ENCODE measurements at places on chromosomes 3 and 15.

GRCh38 chr3:484341-484740, 287.8 kb downstream of the CHL1 start:
- DNase-seq = no peak

GRCh38 chr3:72606005-72606800, 242.0 kb downstream of the SHQ1 start:
- DNase-seq = no peak

GRCh38 chr3:192889679-192890078, 28.0 kb downstream of the MB21D2 start:
- no peak for DNase-seq

DNA sequence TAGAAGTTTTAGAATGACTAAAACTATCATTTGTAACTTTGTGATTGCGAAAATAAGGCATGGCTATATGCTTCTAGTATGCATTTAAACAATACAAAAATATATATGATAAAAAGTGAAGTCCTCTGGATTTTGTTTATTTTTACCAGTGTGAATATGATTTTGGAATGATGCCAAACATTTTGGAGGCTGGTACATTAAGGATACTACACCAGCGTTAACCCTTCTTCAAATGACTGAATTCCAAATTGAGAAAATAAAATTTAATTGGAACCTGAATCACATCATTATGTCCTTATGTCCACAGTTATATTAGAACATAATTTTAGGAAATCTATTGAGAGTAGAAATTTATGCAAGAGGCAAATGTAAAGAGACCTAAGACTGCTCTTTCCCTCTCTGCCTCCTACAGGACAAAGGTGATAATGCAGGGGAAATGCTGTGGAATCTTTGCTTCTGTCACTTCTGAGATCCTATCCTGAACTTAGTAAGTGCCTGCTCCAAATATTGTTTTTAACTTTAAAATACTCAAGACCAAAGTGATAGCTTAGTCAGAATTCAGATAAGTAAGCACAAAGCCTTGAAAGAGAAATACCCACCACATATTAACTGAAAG, 121.1 kb upstream of the NANOGP8 start:
- no peak for DNase-seq

- DNase-seq = no peak
Measured at GRCh38 chr3:151362751-151363174, 21.8 kb downstream of the P2RY12 start.

GRCh38 chr3:108122276-108122675, 31.4 kb upstream of the CD47 start:
- no peak for DNase-seq

DNA sequence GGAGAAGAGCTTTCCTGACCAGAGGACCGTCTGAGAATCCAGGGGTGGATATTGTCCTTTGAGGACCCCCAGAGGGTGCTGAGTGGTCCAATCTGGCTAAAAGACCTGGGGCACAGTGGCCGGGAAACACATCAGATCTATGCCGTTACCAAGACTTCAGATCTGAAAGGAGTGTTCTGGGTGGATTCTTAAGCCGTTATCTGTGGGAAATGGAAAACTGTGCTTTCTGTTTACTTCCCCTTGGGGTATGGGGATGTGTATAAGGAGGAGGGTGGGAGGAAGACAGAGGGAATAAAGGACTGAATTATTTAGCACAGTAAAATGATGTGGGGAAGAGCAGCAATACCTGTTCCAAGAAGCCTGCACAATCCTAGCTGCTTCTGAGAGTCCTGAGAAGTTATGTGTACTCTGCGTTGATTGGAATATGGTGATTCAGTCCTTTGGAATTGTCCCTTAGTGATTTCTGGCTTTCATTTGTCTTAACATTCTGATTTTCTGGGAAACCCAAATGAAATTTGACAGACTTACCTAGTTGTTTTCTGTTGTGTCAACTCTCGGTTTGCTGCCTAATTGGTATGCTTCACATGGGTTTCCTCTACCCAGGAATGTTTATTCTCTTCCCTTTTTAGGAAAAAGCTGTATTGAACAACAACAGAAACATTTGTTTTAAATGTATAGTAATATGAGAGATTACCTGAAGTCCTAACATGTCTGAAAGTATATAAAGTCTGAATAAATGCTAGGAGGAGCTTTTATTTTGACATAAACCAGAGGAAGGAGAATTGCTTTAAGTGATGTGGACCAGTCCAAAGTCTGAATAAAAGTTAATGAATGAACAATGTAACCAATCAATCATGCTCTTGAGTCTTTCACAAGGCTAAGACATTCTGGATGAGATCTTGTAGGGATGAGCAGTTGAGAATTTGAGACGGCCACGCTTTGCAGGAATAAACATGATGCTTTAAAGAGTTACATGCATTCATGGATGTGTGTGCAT, 427.1 kb upstream of the C2CD4B start:
- no peak for DNase-seq

GRCh38 chr3:65020281-65021160, 332.7 kb upstream of the ADAMTS9 start:
- DNase-seq = no peak

DNA sequence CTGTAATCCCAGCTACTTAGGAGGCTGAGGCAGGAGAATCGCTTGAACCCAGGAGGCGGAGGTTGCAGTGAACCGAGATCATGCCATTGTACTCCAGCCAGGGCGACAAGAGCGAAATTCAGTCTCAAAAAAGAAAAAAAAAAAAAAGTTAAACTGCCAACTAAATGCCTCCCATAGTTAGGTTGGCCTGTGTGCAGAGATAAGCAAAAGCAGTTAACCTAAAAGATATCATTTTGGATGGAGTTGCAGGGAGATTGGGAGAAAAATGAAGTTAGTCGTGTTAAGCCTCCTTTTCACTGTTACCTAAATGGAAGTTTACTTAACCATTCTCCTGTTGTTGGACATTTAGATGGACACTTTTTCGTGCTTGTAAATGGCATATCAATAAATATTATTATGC, 11.4 kb upstream of the FETUB start:
- no peak for DNase-seq

DNA sequence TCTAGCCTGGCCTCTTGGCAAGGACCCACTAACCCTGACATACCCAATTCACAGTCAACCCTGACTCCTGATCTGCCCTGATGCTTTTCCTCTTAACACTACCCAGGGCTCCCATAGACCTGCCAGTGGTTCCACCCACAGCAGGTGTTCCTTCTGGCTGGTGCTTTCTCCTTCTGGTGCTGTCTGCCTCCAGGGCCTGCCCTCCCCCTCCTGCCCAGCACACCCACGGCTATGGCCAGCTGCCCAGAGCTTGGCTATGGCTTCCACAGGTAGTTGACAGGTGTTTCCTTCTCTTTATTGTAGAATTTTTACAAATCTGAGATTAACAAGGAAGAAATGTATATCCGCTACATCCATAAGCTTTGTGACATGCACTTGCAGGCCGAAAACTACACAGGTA, 46.5 kb upstream of the MANF start:
- no peak for DNase-seq

DNA sequence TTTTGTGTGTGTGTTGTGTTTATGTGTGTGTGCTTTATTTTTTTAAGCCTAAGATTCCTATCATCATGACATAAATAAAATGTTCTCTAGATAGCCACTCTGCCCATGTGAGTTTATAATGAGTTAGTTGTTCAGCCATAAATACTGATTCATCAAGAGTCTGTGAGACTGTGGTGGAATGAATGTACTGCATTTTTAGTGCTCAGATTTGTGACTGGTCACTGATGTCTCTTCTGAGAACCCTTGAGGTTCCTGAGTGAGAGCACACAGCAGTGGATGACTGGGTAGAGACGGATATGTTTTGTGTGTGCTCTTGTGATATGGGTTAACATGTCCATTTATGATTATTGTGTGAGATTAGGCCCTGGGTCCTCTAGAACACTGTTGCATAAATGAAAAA, 51.2 kb downstream of the SETD5 start:
- DNase-seq = no peak

DNA sequence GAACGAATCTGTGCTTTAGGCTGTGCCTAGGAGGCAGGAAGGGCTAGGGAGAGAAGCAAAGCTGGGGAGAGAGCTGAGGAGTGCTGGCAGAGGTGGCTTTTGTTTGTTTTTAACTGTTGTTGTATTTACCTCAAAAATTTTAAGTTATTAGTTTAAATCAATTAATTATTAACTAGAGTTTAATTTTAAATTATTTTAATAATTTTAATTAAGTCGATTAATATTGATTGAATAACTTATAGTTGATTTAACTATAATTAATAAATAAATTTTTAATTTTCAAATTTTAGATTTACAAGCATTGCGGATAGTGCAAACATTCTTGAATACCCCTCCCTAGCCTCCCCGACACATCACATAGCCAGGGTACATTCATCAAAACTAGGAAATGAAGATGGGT, 30.6 kb downstream of the KLF15 start:
- no peak for DNase-seq

DNA sequence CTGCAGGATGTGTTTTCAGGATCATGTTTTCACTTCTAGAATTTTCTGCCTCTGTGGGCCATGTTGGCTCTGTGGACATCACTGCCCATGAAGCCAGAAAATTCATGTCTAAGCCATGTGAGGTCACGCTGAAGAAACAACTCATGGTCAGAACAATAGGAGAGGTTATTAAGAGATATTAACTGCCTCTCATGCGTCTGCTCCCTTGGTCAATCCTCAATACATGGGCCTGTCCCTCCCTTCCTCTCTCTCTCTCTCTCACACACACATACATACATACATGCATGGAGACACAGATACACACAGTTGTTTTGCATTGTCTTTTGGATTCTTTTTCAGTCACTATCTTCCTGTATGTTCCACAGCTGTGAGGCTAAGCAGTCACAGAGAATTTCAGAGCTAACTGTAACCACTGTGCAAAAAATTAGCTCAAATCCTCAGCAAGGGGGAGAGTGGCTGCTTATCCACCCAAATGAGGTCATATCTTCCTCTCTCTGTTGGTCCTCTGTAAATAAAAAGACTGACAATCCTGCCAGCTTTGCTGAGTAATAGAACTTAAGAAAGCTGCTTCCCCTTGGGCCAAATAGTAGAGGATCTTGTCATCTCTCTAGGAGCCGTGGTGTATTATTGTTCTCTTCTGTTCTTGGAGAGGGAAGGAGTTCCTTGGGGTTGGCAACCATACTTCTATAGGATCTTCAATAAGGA, 45.6 kb downstream of the LRTM1 start:
- no peak for DNase-seq

DNA sequence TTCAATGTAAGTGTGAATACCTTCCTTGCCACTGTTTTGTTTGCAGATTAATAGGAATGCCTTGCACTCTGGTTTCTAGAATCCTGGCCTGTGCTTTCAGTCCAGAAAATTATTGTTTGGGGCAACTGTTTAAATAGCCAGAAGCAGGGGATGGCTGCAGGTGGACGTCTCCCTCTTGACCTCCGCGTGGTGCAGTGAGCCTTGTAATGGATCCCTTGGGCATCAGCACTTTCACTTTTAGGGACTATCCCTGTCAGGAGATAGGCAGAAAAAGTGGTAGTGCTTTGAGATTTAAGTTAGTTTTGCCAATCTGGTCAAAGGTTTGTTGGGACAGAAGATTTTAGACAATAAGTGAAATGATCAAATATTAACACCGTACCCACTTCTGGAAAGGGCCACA, 178.6 kb upstream of the BHLHE40 start:
- DNase-seq = no peak

GRCh38 chr3:183538486-183538885, 17.0 kb downstream of the KLHL6 start:
- DNase-seq = no peak

DNA sequence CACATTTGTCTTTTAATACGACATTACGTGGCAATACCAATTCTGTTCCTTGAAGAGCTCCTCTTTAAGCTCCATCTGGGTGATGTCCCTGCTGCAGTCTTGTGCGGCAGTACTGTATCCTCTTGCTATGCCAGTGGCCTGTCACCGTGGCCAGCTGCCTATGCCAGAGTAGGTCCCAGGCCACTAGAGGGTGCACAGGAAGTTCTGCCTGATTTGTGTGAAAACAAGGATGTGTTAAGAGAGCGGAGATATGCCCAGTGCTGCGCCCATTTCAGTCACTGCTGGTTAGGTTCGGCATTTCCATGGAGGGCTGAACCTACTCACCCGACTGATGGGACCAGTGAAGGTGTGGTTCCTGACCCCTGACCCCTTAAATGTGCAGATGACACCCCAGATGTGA, 25.2 kb downstream of the NIPA1 start:
- no peak for DNase-seq

- DNase-seq = no peak
Measured at GRCh38 chr3:54853573-54854404, 74.1 kb downstream of the LRTM1 start.

GRCh38 chr3:138227650-138228049, 40.5 kb downstream of the ARMC8 start:
- no peak for DNase-seq

DNA sequence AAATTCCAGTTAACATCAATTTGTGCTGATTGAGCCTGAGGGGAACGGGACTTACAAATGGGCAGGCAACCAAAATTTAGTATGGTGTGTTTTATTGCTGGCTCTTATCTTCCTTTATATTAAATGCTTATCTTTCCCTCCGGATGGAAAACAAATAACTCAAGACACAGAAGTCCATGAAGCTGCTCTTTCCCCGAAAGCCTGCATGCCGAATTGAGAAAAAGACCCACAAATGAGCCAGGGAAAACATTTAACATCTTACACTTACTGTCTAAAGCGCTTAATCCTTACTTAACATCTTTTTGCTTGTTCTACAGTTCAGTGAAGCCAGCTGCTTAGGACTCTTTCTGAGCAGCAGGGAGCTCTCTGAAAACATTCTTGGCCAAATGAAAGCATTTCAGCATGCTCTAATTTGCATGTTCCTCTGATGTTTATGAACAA, 49.5 kb downstream of the HEG1 start:
- no peak for DNase-seq

- DNase-seq = no peak
Measured at GRCh38 chr3:56681984-56682461, 1.0 kb downstream of the TASOR start.

DNA sequence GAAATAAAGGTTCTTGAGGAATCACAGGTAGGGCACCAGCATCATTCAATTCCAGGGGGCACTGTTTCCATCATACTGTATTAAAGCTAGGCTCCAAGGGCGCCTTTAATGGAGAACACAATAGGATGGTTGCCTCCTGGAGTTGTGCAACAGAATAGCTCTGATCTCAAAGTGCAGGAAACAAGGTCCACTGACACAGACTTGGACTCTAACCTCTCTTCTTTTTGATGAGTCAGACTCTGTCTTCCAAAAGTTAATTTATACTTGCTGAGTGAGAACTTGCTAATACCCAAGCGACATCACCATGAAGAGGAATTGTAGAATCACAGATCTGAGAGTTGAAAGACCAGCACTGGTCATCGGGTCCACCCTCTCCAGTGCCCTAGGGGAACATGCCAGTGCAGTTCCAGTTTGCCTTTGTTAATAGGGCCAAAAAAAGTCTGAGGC, 94.4 kb upstream of the PHLDB2 start:
- DNase-seq = no peak

GRCh38 chr3:126617571-126617970, 37.4 kb downstream of the TXNRD3 start:
- no peak for DNase-seq

GRCh38 chr3:43995547-43996378, 245.9 kb upstream of the TOPAZ1 start:
- no peak for DNase-seq

- DNase-seq = no peak
Measured at GRCh38 chr3:10557250-10557649, 51.9 kb upstream of the ATP2B2 start.
